Stimulated activated CD8-positive, alpha-beta memory T cell treated with anti-CD3 and anti-CD28 coated beads, Interleukin-2, amount 100 ng/mL, for 1 hour (primary cell): ENCODE measurements at places on chromosomes 5 and 9.

DNA sequence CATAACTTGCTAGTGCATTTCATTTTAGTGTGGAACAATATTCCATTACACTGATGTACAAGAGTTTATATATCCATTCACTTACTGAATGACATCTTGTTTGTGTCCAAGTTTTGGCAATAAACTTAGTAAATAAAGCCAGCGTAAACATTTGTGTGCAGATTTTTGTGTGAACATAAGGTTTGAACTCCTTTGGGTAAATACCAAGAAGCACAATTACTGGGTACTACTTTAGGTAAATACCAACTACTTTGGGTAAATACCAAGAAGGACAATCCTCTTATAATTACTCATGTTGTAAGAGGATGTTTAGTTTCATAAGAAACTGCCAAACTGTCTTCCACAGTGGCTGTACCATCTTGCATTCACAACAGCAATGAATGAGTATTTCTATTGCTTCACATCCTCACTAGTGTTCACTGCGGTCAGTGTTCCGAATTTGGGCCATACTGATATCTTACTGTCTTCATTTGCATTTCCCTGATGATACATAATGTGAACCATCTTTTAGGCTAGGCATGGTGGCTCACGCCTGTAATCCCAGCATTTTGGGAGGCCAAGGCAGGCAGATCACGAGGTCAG lies 2.3 kb upstream of the SYK start:
- no peak for DNase-seq

DNA sequence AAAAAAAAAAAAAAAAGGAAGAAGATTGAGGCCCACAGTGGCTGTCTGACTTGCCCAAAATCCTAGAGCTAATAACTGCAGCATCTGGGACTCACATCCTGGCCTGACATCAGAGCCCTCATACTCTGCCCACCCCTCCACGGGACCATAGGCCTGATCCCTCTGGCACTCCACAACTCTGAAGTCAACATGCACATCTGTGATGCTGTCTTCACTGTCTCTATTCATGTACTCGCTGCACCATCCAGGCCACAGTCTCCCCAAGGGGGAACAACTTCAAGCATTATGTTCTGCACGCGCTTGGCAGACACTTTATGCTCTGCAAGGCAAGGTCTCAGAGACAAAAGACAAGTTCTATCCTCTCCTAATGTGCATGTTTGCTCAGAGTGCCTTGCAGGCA lies 158.2 kb downstream of the SPOCK1 start:
- no peak for DNase-seq

GRCh38 chr5:111165058-111165457 lies 59.1 kb upstream of the CAMK4 start:
- no peak for DNase-seq

GRCh38 chr9:38489057-38489456 lies 64.8 kb upstream of the IGFBPL1 start:
- no peak for DNase-seq

DNA sequence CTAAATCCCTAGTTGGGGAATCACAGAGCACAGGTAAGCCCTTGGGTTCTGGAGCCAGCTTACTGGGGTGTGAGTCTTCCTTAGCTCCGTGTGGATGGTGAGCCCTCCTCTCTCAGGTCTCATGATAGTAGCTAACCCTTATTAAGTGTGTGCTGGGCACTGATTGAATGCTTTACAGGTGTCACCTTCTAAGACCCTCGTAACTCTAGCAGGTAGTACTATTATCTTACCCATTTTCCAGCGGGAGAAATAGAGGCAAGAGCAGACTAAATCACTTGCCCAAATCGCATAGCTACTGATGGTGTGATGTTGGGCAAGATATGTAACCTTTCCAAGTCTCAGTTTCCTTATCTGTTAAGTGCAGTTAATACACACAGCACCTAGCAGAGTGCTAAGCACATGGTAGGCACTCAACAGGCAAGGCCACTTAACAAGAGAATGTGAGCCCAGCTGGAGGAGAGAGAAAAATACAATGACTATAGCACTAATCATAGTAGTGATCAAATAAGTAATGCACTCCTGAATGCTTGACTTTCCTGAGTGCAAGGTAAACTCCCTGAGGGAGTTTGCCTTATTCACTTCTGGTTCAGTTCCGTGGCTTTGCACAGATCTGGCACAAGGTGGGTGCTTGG lies at the start of gene DCANP1:
DCANP1 (minus strand) TSS at position 51 of the 632 bp plus-strand sequence. CDS start 240 bp downstream, outside the sequence.
- DNase-seq, result no peak

DNA sequence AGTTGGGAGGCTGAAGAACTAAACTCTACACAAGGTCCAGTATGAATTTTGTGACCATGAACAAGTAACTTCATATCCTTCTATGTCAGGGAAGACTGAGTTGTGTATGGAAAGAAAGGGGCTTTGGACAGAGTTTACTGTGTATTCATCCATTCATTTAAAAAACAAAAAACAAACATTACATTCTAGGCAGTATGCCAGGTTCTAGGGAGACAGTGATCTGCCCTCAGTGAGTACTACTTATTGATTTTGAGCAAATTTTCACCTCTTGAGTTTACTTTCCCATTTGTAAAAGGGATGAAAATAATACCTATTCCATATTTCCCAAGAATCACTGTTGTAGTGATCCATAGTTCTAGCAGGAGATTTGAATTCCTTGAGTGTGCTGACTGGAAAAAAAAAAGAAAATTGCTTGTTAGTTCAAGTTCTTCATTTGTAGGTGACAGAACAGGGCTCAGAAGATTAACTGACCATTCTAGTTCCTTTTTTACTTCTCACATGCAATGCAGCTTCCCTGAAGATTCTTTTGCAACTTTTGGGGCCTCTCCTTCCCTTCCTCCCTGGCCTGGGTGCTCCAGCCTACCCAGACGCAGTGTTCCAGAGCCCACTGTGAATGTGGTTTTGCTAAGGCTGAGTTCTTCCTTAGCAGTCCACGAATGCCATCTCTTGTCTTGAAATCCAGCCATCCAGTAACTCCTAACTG lies 2.6 kb upstream of the GAPVD1 start:
- DNase-seq, result no peak

DNA sequence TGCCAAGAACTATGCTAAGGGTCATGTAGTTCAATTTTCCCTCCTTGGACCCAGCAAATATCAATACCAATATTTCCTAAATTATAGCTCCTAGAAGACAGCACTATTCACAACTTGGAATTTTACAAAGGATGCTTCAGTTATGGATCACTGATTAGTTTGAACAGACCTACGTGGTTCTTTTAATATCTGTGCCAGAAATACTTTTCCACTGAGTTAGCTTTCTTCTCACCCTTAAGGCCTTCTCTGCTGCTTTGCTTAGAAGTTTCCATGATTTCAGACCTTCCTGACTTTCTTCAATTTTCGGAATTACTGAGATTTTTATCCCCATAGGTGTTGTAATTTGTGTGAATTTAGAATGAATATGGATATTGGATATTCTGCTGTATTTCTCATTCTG lies 380.4 kb downstream of the PSAT1 start:
- no peak for DNase-seq

DNA sequence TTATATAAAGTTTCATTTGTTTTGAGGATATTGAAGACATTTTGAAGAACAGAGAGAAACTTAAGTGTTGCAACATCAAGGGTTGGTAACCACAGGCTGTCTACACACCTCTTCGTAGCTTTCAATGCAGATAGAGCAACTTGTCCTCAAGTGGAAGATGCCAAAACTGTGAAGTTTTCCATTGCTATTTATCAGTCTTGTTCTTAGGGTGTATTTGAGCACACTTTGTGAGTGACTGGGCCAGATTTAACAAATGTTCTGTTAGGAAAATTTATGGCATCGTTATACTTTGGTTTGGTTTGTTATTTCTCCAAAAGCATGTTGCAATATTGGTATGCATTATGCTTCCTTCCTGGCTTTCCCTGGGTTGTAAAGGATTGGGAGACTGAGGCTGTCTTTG lies 31.6 kb downstream of the NNT start:
- no peak for DNase-seq

DNA sequence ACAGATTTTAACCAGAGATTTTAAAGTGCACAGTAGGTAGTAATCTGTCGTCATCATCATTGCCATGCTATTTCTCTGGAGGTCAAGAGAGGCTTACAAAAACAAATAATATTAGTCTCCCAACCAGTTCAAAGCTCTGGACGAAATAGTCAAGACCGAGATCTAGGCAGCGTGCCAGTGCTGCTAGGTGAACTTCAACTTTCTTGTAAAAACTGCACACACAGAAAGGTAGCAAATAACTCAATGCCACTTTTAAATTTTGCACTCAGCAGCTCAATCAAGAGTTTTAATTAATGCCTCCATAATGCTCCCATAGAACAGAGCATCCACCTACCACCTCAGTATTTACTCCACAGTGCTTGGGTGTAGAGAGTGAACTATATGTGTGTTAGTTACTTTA lies 656.8 kb downstream of the IRX1 start:
- no peak for DNase-seq

GRCh38 chr9:133638711-133639110 lies 2.5 kb downstream of the DBH start:
- DNase-seq, result no peak

GRCh38 chr9:132288966-132289365 lies 65.8 kb downstream of the SETX start:
- DNase-seq, result no peak

DNA sequence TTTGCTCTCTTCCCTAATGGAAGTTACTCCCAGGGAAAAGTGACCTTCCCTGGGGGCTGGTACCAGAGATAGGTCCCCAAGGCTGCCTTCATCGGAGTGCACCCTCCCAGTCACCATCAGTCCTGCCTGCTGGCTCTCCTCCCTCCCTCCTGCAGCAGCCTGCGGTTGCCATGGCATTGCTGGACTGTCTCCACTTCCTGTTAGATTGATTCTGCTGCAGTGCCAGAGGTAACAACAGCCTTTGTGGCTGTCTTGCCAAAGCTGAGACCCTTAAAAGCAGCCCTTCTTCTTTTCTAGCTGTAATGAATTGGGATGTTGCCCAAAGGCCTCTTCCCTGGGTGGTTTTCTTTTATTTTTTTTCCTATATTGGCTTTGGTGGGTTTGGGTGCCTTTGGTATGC lies 78.1 kb upstream of the PRLR start:
- DNase-seq, result no peak

- DNase-seq, result no peak
These were observed 130.9 kb downstream of the COX7C start for GRCh38 chr5:86748538-86749105.

DNA sequence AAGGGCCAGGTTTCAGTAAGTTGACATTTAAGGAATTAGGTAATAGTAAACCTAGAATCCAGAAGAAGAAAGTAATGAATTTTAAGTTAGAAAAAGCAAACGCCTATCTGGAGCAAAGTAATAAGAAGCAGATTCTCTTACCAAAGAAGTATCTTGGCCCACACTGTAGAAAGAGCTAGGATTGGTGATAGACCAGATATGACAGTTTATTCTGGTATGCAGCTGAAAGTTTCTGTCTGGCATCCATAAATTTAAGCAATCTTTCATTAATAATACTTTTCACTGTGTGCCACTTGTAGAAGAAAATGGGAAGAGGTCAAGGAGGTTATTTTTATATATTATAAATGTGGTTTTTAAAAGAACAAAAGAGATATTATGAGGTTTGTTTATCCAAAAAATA lies 3.0 kb downstream of the RECK start:
- DNase-seq, result no peak

- no peak for DNase-seq
These were observed 20.0 kb downstream of the MTRR start for GRCh38 chr5:7888901-7889300.

- DNase-seq, result no peak
These were observed 128.6 kb upstream of the GRHPR start for GRCh38 chr9:37293664-37294524.

GRCh38 chr9:3441197-3441816 lies 84.5 kb downstream of the RFX3 start:
- DNase-seq, result no peak

GRCh38 chr9:89048616-89049015 lies 57.3 kb downstream of the S1PR3 start:
- no peak for DNase-seq

DNA sequence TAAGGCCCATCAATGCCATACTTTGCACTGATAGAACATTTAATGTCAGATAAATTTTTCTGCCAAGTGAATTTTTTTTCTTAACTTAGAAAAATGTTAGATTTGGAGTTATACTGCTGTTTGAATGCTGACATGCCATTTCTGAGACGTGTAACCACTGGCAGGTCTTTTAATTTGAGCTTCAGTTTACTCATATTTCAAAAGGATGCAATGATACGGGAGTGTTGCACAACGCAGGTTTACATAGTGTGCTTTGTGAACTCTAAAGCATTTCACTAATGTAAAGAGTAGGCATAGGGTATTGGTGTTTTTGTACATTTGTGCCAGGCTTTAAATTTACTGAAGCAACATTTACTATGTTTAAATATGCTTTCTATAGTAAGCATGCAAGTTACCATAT lies 4.2 kb downstream of the ZBTB43 start:
- no peak for DNase-seq

- DNase-seq, result no peak
These were observed 7.5 kb downstream of the SLC6A19 start for GRCh38 chr5:1208743-1209488.

DNA sequence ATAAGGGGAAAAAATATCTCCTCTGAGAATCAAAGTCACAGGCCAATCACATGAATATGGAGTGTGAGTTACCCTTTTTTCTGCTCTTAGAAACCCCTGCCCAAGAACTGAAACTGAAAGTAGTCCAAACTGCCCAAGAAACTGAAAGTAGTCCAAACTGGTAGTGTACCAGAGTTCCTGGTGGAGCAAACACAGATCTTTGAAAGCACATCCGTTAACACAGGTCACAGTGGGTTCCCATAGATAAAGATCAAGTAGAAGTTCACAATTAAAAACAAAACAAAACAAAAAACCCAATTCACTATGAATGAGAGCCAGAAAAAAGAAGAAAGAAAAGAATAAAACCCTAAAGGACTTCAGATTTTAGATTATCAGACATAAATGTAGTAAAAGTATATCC lies 332.4 kb upstream of the EFNA5 start:
- no peak for DNase-seq

DNA sequence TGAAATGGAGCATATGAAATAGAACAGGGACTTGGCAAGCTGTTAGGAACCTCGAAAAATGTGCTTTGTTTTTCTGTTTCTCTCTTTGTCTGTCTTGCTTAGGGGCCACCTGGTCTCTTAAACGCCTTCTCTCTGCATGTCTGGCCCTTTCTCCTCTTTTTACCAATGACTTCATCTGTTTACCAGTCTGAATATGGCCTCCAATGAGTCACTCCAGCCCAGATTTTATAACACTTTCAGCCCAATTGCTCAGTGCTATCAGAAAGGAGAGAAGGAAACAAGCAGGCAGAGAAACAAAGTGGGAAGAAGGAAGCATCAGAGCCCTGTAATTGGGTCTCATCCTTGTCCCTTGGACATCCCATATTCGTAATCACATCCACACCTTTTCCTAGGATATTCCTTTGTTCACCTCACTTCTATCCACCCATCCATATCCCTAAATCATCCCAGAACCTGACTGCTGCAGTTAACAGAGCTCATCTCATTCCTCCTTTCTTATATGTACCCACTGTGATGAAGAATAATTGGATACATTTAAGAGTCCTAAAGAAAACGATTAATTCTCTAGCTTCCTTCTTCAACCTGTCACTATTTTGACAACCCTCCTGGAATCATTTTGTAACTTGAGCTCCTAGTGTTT lies 151.8 kb upstream of the GPR151 start:
- no peak for DNase-seq

- no peak for DNase-seq
These were observed at the start of gene PCDHA6 for GRCh38 chr5:140827704-140828361. Gene PCDHA6, plus strand, starts transcription at chr5:140827960. Its CDS starts 132 bp downstream, at chr5:140828092.
